ENCODE measurements at places on chromosomes 1 and 21.
A peak's percentile ranks its signal among the peaks of the same experiment; 100 is the strongest.

GRCh38 chr1:37795340-37796125 is 1.9 kb downstream of the MANEAL start:
- DNase-seq, result no peak

- DNase-seq, result no peak
These were observed 508.3 kb upstream of the B3GALT2 start for GRCh38 chr1:193694741-193695140.

DNA sequence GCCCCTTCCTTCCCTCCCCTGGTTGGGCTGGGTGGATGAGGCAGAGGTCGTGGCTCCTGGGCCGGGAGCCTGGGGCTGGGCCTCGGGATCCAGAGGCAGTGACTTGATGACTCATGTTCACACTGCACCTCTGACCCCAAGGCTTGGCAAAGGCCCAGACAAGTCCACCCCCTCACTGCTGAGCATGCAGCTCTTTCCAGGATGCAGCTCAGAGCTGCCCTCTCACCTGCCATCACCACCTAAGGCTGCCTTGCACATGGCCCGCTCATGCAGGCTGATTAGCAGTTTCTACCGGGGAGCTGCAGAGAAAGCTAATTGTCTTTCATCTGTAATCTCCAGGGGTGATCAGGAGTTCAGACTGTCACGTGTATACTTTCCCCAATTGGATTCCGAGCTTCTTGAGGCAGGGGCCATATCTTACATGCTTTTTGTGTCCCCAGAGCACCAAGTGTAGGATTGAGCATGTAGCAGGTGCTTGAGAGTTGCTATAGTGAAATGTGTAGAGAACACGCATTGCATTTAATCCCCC is 62.1 kb downstream of the LRRN2 start:
- no peak for DNase-seq

DNA sequence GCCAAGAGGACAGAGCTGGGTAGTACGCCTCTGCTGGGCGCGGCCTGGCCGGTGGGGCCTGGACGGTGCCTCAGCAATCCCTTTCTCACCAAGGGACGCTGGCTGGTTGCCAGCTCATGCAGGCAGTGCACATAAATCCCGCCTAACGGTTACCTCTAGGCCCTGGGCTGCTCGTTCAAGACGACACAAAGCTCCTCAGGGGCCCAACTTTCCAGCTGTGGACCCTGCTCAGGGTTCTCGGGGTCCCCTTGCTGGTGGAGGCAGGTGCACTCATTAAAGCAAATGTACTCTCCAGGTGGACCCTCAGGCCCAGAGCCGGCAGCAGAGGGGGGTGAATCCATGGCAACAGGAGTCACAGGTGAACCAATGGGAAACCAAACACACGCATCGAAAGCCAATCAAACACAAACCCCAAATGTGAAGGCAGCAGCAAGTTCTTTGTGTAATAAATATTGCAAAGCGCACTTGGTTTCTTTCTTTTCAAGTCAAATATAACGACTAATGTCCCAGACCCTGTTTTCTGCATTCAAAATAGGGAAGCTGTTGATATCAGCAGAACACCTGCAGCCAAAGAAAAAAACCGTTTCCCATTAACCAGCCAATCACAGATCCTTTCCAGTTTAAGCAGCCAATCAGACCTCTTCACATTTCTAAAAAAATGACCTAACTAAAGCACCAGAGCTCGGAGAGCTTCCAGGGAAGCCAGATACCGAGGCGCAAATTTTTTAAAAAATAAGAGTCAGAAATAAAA is 26.1 kb upstream of the CLSTN1 start:
- no peak for DNase-seq

DNA sequence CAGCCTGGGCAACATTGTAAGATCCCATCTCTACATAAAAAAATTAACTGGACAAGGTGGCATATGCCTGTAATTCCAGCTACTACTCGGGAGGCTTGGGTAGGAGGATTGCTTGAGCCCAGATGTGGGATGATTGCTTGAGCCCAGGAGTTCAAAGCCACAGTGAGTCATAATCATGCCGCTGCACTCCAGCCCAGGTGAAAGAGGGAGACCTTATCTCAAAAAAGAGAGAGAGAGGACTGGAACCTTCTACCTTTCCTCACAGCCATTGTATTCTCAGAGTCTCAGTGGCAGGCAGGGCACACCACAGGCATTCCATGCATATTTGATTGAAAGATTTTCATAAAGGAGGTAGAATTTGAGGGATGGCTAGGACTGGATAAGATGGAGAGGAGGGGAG is 78.4 kb downstream of the KIF14 start:
- no peak for DNase-seq

- DNase-seq, result no peak
These were observed 33.4 kb downstream of the NUCKS1 start for GRCh38 chr1:205716371-205717132.

DNA sequence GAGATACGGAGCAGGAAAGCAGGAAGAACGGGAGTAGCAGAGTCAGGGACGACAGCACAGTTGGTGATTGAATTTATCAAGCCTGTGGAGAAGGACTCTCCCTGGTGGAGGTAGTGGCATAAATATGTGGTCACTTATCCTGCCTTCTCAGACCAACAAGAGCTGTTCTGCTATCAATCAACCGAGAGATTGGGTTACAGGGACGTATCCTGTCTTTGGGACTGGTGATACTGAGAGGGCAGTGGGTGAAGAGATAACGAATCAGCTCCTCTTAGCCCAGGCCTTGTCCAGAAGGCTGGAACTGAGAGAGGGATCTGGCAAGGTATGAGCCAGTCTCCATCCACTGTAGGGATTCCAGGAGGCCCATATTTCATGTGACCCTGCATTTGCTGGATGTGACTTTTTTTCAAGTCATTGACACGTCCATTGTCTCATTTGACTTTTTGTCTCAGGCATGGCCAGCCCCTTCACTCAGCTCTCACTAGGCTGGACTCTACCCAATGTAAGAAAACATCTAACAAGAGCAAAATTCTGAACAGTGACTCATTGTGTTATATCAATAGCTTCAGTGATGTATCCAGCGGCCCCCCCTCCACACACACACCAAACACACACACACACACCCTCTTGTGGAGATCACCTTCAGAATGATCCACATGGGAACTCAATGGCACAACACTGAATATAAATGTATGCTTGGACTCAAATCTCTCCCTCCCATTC is 11.3 kb downstream of the C1orf116 start:
- no peak for DNase-seq

DNA sequence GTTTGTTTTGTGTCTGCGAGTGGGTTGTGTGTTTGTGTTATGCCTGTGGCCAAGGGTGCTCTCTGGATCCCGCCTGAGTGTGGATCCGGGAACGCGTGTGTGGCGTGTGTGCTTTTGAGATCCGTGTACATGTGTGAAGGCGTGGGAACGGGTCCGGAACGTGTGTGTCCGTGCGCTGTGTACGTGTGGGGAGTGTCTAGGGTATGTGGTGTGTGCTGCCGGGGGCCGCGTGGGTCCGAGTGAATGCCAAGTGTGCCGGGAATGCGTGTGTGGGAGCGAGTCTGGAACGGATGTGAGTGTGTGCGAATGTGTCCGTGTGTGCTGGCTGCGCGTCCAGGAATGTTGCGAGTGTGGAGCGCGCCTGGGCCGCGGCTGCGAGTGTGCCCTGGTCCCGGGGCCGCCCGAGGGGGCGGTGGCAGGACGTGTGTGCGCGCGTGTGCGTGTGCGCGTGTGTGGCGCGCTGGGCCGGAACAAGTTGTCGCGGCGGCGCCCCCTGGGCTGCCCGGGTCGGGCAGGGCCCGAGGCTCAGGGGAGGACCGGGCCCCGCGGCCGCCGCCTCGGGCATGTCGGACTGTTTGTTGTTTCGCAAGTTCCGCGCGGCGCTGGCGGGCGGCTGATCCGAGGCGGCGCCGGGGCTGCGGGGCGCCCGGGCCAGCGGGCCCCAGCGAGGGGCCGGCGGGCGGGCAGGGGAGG is 953 bp downstream of the PTPRU start:
- no peak for DNase-seq

- DNase-seq, result no peak
These were observed 11.9 kb downstream of the F5 start for GRCh38 chr1:169574336-169574735.

- peak; percentile 67 for DNase-seq
These were observed 5.7 kb downstream of the GPR88 start for GRCh38 chr1:100543640-100544039.

Measured in Kasumi-1 (cell line).